SW 1271 (cell line): ENCODE measurements at places on chromosomes 4 and X.

DNA sequence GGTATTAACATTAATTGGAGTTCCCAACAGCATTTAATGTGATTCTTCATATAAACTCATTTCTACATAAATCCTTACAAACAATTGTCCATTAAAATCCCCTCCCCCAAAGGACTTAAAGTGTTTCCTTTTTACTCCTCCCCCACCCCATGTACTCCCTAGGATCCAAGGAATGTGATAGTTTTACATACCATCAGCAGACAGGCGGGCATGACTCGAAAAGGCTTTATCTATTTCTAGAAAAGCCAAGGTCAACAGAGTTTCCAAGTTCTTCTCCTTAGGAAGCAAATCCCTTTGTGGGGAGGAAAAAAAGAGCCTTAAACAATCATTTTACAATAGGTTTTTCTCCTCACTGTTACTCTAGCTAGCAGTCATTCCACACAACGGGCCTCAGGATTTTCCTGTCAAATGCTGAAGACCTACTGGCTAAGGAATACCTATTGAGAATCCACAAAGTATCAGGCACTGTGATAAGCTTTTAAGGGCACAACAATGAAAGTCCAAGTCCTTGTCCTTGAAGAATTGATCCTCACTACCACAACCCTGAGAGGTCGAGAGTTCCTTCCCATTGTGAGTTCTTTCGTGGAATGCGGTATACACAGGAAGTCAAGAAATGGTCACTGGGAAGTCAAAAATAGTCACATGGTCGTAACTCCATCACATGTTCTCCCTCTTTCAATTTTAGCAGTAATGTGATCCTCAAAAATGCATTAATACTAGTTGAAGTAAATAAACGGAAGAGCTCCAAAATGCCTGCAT is 7.2 kb downstream of the PPM1K start:
- DNase-seq = no peak

DNA sequence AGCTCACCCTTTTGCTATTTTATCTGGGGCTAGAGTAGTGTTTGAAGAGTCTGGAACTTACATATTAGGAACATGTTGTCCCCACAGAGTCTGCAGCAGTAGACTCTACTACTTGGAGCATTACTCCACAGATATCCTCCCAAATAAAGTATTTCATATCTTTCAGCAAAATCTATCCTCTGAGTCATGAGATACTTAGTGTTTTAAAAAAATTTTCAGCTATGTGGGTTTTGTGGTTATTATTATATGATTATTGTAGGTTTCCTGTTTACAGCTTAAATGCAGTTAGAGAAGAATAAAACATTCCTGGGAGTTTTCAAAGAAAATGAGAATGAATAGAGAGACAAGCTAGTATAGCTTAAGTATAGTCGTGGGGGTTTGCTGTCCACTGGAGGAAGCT is 30.9 kb downstream of the PAGE2 start:
- no peak for DNase-seq

- no peak for DNase-seq
These were observed 177.2 kb downstream of the MOSPD2 start for GRCh38 chrX:15050395-15050794.

DNA sequence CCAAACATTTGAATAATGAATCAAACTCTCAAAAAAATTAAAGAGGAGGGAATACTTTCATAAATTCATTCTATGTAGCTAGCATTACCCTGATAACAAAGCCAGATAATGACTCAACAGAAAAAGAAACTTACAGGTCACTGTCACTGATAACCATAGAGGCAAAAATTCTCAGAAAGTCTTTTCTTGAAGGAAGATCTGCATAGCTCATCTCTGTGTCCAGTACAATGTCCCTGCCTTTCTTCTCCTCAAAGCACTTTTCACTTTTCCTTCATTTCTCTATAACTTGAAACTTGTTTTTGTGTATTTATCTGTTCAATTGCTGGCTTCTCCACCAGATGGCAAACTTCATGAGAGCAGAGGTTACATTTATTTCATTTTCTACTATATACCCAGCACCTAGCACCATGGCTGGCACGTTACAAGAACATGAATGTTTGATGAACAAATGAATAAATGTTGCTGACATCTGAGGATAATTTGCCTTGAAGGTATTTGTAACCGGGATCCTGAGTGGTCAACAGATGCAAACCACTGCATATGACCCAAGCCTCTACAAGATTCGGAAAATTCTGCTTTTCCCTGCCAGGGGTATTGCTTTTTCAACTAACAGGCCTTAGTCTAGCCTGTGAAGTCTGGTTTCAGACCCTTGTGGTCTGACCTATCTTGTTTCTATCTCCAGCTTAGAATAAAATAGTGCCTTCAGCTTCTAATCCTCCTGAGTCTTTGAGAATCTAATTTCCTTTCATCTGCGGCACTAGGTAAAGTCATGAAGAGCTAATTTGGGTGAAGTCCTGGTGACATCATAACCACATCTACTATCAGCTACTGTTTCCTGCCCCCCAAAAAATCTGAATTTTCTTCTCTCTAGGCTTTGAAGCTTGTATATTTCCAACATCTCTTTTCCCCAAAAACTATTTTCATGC is 52.5 kb upstream of the ANTXR2 start:
- DNase-seq = peak; percentile 73

GRCh38 chr4:189823591-189823990 is 117.1 kb upstream of the FRG1 start:
- DNase-seq = no peak

GRCh38 chrX:41692162-41692749 is 3.5 kb downstream of the GPR34 start:
- DNase-seq = no peak

- DNase-seq = no peak
These were observed 150.0 kb downstream of the SPRY1 start for GRCh38 chr4:123546573-123547060.

DNA sequence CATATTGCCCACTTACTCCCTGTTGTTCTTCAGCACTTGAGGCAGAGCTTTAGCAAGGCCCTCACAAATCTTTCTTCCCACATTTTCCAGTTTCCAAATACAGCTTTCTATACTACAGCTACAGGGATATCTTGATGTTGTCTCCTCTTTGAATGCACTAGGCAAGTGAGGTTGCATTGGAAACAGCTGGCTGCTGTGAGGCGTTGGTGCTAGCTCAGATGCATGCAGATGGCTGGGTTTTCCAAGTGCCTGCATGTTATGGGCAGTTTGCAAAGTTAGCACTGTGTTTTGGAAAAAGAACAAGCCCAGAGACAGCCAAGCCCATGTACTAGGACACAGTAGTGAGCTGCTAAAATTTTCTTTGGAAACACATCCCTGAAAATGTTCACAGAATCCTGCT is 315.1 kb upstream of the RASGEF1B start:
- no peak for DNase-seq
